ENCODE measurements at places on chromosomes 16 and 17.
A peak's percentile ranks its signal among the peaks of the same experiment; 100 is the strongest.

DNA sequence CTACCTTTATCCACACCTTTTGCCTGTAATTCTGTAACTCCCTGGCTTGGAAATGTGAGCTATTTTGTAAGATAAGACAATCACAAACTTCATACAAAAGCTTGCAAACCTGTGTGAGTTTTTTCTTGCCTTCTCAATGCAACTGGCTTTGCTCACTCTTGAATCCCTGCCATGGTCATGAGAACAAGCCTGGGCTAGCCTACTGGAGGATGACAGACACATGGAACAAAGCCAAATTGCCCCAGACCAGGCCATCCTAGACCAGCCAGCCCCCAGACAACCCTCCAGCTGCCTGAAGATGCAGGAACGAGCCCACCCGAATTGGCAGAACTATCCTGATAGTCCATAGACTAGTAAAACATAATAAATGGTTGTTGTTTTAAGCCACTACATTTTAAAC lies 466.6 kb upstream of the ERCC4 start:
- DNase-seq = no peak

GRCh38 chr17:50428831-50429424 lies 2.9 kb downstream of the ACSF2 start:
- DNase-seq = no peak

- DNase-seq = no peak
These were observed 135.8 kb downstream of the CDH8 start for GRCh38 chr16:61900482-61900881.

GRCh38 chr16:3879887-3880564 lies 487 bp downstream of the CREBBP start:
- DNase-seq = peak; percentile 31

DNA sequence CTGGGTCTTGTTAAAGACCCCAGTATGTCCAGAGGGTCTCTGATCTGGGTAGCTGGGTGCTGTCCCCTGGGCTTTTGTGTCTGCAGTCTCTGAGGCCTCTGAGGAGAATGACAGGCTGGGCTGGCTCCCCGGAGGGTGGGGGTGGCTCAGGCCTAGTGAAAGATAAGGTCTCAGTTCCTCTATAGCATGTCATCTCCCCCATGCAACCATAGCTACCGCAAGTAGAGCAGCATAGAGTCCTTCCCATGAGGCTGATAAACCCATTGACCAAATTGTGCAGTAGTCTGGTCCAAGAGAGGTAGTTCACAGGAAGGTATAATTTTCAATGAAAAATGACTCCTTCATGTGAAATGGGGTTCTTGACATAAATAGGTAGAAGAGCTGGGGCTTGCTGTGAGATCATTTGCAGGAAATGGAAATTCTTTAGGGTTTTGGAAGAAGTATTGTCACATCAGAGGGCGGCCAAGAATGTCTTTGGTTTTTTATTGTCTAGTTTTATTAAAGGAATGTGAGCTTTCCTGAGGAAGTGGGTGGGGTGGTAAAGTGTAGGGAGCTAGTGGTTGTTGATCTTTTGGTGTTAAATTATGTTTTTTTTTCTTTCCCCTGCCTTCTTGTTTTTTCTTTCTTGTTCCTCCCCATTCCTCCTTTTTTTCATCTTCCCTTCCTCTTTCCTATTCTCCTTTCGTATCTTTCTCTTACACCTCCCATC lies 21.0 kb downstream of the SLC7A6OS start:
- DNase-seq = no peak

DNA sequence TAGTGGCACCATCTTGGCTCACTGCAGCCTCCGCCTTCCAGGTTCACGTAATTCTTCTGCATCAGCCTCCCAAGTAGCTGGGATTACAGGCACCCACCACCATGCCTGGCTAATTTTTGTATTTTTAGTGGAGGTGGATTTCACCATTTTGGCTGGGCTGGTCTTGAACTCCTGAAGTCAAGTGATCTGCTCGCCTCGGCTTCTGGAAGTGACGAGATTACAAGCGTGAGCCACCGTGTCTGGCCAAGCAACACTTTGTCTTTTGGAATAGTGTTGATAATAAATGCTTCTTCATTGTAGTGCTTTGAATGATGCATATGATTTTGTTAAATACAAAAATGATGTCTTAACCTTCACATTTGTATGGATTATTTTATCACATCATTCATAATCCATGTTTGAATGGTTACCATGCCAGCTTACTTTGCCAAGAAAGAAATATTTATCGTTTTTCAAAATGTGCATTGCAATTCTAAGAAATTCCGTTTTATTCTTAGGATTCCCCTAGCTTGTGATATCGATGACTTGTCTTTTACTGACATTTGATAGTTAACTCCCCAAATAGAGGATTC lies 29.1 kb downstream of the USP10 start:
- no peak for DNase-seq

GRCh38 chr17:50425682-50426471 lies at the start of gene ACSF2:
ACSF2 (plus strand) TSS chr17:50426218; CDS start chr17:50426262, 44 bp downstream.
- DNase-seq = no peak

GRCh38 chr17:68169840-68170239 lies 78.0 kb upstream of the AMZ2 start:
- DNase-seq = no peak

DNA sequence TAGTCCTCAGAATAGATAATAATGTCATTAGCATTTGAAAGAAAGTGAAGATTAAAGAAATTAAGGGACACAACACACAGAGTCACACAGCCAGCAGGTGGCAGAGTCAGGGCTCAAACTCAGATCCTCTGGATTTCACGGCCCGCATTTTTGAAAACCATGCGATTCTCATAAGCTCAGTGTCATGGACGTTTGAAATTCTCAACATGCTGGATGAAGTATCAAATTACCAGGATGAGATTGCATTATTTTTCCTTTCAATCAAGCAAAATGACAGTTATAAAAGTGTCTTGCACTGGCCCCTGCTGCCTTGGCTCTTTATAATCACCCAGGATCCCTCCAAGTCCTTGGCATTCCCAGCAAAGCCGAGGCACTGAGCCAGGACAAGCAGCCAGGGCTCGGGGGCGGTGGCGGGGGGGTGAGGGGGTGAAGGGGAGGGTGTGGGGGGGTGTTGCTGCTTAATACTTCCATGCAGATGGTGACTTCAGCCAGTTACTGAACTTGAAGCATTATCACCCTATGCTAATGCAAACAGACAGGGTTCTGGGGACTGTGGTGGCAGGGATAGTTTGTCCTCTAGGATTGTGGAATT lies 6.6 kb upstream of the BMERB1 start:
- DNase-seq = peak; percentile 31
